ENCODE measurements at places on chromosomes 4 and X.

DNA sequence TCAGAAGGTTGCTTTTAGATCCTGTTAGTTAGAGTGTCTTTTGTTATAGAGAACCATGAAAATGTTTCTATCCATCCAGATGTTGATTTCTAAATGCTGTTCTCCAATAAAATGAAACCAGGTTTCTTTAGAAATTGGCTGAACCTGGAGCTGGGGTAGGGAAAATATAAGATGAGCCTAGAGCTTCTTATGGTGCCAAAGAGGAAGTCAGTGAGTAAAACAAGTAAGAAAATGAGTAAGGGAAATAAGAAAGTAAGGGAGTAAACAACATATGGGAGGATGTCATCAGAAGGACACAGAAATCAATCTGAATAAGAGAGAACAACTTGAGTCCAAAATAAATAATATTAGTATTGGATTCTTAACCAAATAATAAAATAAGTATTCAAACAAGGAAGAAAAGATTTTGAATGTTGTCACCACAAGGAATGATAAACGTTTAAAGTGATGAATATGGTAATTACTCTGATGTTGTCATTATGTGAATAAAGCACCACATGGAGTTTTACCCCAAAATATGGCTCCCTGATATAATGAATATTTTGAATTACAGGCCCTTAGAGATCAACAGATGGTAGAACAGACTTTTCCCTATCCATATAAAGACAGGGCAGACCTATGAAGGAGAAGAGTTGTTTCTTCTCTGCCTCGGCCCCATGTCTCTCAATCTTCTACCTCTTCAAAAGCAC is 506.1 kb downstream of the IL15 start:
- DNase-seq: no peak

- DNase-seq: no peak
Observed at GRCh38 chrX:124117325-124117724, 155.8 kb downstream of the STAG2 start.

GRCh38 chrX:116413273-116413672 is 23.1 kb upstream of the SLC6A14 start:
- DNase-seq: no peak

DNA sequence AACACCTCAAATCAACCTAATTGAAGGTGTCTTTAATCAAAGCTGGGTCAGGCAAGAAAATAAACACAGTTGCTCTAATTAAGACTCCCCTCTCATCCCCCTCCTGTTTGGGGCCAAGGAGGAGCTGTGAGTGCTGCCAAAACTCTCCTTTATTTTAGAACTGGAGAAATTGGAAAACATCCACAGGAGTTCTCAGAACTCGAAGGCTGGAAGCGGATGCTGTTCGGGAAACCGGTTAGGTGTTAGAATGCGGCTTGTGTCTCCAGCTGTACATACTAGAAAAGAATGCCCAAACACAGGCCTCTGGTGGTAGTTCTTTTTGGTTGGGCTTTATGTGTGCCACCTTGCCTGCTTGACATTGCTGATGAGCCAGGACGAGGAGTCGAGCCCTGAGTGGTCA is 118.2 kb downstream of the GPR143 start:
- no peak for DNase-seq

DNA sequence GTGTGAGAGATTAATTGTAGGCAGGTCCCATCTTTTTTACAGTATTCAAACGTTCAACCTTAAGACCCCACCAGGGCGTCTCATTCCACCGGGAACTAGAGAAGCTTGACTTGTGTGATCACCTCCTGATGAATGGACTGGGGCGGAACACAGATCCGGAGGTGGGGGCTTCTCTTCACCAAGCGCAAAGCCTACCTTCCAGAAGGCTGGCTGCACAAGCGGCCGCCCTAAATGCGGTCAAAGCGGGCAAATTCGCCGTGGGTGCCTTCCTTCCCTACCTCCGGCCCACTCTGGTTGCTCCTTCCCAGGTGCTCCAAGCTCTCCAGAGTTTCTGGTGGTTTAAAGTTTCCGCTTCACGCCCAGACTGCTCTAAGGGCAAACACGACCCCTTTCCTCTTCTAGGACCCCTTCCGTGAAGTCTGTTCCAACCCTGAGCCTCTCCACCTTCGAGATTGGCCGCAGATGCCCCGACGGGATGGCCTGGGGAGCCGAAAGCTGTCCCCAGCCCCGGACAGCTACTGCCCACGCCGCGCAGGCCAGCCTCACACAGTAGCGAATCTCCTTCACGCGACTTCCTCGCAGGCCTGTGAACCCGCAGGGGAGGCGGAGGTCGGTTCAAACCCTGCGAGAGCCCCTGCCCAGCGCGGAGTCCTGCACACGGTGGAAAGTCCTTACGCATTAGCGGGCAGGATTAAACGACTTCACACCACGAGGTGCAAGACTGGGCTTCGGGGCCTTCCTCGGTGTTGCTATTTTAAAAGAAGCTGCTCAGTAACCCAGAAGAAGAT is 1.6 kb upstream of the WWC2 start:
- no peak for DNase-seq

DNA sequence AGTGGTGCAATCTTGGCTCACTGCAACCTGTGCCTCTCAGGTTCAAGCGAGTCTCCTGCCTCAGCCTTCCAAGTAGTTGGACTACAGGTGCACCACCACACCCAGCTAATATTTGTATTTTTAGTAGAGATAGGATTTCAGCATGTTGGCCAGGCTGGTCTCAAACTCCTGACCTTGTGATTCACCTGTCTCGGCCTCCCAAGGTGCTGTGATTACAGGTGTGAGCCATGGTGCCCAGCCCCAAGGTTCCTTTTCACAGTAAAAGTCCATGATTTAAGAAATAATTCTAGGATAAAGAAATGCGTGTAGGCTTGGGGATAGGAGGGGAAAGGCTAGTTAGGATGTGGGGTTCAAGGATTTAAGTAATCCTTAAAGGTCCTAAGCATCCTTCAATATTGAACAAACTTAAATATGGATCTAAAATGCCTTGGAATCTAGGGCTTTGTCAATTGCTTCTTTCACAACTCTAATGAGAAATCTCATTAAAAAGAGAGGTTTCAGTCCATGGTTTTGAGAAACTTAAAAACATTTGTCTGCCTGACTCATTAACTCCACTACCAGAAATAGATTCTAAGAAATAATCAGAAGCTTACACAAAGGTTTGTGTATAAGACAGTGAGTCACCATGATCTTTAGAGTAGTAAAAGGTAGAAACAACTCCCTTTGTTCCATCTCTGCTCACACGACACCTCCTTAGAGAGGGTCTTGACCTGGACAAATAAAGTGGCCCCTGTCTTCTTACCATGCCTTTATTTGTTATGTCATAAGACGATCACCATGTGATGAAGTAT is 203.2 kb downstream of the PTTG2 start:
- DNase-seq: no peak

- DNase-seq: no peak
Observed at GRCh38 chr4:187547316-187547715, 448.3 kb upstream of the ZFP42 start.

GRCh38 chr4:146255463-146255862 is 41.1 kb downstream of the REELD1 start:
- no peak for DNase-seq

GRCh38 chr4:45640281-45640680 is 483.6 kb downstream of the GABRG1 start:
- DNase-seq: no peak

GRCh38 chr4:19857380-19857779 is 394.3 kb upstream of the SLIT2 start:
- no peak for DNase-seq

- no peak for DNase-seq
Observed at GRCh38 chrX:120647127-120647526, 17.3 kb upstream of the C1GALT1C1 start.

DNA sequence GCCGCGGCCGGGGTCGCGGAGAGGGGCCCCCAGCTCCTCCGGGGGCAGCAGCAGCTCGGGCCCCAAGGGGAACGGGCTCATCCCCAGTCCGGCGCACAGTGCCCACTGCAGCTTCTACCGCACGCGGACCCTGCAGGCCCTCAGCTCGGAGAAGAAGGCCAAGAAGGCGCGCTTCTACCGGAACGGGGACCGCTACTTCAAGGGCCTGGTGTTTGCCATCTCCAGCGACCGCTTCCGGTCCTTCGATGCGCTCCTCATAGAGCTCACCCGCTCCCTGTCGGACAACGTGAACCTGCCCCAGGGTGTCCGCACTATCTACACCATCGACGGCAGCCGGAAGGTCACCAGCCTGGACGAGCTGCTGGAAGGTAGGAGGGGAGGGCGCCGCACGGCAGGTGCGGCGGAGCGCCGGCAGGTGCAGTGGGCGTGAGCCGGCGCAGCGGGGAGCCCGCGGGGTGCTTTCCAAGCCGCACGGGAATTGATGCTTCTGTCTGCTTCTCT is 886 bp downstream of the DCLK2 start:
- peak; percentile 23 for DNase-seq

GRCh38 chr4:107276052-107276451 is 239.9 kb upstream of the DKK2 start:
- no peak for DNase-seq

- DNase-seq: no peak
Observed at GRCh38 chr4:169348541-169348940, 77.8 kb upstream of the SH3RF1 start.

DNA sequence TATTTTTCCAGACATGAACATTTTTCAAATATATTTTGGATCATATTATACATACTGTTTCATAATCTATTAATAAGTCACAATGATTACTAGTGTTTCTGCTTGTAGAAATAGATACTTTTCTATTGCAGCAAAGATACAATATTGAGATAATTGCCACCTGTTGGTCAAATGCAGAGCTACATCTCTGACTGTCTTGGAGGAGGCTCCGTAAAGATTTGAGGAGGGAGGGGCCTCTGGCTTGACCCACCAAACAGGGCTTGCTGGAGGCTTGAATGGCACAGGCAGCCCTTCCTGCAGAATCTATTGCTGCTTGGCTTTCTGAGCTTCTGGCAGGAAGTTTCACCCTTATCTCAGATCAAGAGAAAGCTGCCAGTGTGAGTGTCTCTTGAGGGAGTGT is 99.3 kb upstream of the ARMCX2 start:
- DNase-seq: peak; percentile 44

- DNase-seq: no peak
Observed at GRCh38 chr4:16626945-16627344, 271.5 kb downstream of the LDB2 start.

DNA sequence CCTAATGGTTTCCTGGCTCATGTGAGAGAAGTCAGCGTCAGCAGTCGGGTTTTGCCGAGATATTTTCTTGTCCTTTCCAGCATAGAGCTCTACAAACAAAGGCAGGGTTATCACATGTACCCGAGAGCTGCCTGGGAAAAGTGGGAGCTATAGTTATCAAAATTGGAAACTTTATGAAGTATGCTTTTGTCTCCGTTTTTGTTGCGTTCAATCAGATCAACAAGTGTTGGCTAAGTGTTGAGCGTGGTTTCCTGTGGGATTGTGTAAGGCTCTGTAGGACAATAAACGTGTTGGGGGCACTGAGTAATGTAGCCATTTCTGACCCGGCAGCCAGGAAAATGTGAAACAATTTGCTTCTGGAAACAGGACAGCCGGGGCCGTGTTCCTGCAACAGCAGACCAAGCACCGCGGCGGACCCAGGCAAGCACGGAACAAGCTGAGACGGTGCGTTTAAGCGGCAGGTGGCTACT is at the start of gene BMX:
BMX (plus strand) TSS at position 311 of the 470 bp plus-strand sequence. CDS start 7,547 bp downstream, outside the sequence.
- no peak for DNase-seq

GRCh38 chr4:3284734-3285557 is 7.9 kb upstream of the RGS12 start:
- DNase-seq: no peak

DNA sequence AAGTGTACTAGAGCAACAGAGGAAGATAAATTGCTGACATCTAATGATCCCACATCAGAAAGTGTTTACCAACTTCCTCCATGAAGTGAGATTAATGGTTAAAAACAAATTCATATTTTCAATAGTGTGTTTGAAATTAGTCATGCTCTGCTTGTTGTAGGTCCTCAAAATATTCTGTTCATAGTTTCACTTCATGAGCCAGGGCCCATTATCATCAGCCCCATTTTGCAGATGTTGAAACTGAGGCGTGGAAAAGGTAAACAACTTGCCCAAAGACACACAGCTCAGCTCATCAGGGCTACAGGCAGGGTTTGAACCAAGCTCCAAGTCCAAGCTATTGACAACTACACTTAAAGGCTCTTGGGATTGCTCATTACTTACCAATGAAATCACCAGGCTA is 103.5 kb upstream of the PPARGC1A start:
- DNase-seq: no peak

DNA sequence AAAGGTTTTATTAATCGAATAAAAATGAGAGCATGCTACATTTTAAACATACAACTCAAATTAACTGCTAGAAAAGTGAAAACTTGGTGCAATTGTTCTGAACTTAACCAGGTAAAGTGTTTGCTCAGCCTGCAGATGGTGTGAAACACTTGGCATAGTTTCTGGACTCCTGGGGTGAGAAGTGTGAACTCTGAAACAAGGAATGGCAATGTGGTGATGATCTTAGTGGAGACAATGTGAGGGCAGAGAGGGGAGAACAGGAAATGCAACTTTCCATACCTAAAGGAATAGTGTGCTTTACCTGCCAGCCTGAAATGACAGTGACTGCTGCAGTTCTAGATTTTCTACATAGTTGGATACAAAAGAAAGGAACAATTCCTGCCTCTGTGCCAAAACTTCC is 57.4 kb downstream of the CCSER1 start:
- no peak for DNase-seq

GRCh38 chr4:107034091-107034995 is 1.8 kb downstream of the DKK2 start:
- DNase-seq: no peak

DNA sequence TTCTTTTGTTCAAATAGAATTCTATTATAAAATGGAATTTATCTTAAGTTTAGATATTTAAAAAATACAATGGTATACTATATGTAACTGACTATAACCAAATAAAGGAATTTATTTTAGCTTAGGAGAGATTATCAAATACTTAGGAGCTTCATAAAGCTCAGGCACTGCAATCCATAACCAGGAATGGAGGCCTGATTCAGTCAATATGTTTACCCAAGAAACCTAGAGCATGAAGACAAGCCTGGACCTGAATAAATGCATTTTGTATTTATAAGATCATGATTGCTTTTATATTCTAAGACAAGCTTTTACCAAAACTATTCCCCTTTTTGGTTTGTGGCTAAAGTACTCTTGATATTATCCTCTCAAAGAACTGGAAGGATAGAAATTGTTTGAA is 742.6 kb downstream of the FAT4 start:
- DNase-seq: no peak

GRCh38 chr4:109215506-109215905 is 87.0 kb downstream of the COL25A1 start:
- no peak for DNase-seq

GRCh38 chr4:89248879-89249281 is 58.7 kb downstream of the GPRIN3 start:
- no peak for DNase-seq

DNA sequence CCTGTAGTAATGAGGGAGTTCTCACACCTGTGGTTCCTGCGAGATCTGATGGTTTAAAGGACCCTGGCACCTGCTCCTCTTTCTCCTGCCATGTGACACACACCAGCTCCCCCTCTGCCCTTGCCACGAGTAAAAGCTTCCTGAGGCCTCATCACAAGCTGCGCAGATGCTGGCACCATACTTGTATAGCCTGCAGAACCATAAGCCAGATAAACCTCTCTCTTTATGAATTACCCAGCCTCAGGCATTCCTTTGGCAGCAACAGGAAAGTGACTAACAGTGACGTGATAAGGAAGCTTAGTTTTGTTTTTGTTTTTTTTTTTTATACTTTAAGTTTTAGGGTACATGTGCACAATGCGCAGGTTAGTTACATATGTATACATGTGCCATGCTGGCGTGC is 130.9 kb downstream of the AFAP1 start:
- no peak for DNase-seq
